ENCODE measurements at places on chromosomes 2 and 18.
A peak's percentile ranks its signal among the peaks of the same experiment; 100 is the strongest.

- DNase-seq, result no peak
Observed at GRCh38 chr2:47617028-47617427, 165.9 kb upstream of the MSH6 start.

- DNase-seq, result no peak
Observed at GRCh38 chr2:188430705-188431104, 139.0 kb downstream of the GULP1 start.

- DNase-seq, result no peak
Observed at GRCh38 chr2:168770796-168771195, 31.6 kb upstream of the NOSTRIN start.

DNA sequence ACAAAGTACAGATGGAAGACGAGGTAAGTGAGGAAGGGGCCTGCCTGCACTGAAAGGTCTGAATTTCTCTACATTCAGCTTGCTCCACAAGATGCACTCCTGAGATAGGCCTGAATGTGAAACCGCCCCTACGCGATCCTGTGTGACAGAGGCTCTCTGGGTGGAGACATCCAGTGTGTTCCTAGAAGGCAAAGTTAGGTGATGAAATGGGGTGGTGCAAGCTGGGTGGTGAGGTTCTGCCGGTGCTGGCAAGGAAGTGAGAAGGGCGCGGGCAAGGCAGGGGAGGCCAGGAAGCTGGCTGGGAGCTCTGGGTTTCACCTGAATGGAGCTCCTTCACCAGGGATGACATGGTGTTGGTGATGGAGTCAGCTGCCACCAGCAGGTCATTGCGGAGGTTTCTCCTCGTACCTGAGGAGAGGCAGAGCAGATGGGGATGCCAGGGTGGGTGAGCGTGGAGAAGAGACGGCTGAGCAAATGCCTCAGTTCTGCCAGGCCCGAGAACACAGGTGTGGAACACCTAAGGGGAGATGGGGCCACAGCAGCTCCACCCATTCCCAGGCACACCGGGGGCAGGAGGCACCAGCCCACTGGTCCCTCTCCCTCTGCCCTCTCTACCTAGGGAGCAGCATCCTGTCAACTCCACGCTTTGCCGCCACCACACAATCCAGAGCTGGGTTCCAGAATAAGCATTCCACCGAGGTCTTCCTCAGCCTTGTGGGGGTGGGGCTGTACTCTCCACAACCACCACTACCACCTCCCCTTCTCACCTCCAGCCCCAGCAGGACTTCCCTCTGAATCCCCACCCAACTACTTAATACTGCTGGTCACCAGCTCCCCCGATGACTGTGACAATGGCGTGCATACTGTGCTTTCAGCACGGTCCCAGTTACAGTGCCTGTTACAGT is 45.5 kb upstream of the DNMT3A start:
- peak; percentile 21 for DNase-seq

GRCh38 chr2:222707102-222707688 is 35.7 kb downstream of the MOGAT1 start:
- peak; percentile 66 for DNase-seq

DNA sequence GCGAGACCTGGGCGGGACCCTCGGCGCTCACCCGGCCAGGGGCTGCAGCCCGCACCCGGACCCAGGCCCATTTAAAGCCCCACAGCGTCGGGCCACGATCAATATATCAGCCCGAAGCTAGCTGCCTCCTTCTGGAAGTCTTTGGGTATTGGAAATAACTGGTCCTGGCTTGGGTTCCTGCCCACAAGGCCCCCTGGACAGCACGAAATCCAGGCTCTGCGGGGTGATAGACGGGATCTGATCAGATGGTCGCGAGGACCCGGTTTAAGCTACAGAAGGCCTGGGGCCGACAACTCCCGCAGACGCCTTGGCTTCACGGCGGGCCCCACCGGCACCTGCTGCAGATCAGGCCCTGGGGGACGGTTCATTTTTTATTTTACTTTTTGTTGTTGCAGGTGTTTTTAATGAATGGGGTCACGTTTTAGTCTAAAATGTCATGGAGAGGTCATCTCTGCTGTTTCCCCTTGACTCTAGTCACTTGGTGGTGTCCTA is 362 bp upstream of the PSTPIP2 start:
- DNase-seq, result no peak

- DNase-seq, result peak; percentile 72
Observed at GRCh38 chr2:224937887-224938286, 104.4 kb downstream of the DOCK10 start.

GRCh38 chr2:240309214-240309613 is 126.2 kb upstream of the GPC1 start:
- no peak for DNase-seq
